ENCODE measurements at places on chromosomes 5 and 9.
A peak's percentile ranks its signal among the peaks of the same experiment; 100 is the strongest.

GRCh38 chr5:119373449-119373858 is 17.6 kb downstream of the TNFAIP8 start:
- DNase-seq, result no peak

DNA sequence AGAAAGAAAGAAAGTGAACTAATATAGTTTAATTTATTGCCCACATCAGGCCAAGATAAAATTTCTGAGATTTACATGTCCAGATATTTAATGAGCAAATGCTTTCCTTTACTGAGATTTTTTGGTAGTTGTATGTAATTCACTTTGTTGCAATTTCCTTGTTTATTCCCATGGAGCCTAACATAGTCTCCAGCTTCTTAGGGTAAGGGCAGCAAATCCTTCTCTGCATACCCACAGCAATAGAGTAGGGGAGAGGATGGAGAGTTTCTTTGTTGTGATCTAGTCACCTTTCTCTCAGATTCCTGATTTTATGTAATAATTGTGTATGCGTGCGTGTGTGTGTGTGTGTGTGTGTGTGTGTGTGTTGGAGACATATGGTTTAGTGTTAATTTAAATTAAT is 51.6 kb upstream of the DPYSL3 start:
- DNase-seq, result no peak

DNA sequence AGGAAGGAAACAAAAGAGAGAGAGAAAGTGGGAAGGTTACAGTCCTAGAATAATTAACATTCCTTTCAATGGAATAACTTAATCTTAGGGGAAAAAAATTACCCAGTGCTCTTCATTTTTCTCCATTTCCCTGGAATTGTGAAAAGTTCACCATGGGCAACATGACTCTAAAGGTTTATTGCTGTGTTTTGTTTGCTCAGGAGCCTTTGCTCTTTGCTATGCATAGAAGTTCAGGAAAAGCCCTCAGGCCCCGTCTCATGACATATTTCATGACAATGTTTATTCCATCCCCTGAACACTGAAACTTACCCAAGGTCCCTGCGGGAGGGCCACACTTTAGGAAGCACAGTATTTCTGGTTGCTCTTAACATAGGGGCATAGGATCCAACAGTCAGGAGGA is 9.8 kb upstream of the CTSL start:
- no peak for DNase-seq

DNA sequence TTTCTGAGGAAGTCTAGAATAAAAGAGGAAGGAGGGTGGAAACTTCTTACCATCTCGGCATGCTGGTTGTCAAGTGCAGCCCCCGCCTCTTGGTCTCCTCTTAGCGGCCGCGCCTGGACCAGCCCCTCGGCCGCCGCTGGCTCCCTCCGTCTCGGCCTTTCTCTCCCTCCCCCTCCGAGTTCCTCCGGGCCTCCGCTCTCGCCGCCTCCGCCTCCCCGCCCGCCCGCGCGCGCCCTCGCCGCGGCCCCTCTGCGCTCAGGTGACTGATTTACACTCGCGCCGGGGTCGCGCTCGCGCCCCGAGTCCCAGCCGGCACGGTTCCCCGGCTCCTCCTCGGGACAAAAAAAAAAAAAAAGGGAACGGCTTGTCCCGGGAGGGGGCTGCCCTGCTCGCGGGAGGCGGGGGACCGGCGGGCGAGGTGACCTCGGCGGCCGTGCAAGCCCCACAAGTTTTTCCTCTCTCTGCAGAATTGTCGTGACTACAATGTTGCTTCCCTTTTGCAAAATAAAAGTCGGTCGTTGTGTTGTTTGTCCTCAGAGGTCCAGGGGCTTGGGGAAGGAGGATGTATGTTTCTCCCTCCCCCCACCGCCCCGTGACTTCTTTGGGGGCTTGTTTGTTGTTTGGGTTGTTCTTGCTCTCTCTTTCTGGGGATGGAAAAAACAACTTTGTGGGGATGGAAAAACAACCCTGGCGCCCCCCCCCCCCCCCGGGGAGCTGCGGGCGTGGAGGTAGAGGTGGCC is at the start of gene BNC2:
BNC2 (minus strand) TSS at position 75 of the 740 bp plus-strand sequence; CDS start at position 53, 22 bp downstream.
- DNase-seq, result peak; percentile 13

DNA sequence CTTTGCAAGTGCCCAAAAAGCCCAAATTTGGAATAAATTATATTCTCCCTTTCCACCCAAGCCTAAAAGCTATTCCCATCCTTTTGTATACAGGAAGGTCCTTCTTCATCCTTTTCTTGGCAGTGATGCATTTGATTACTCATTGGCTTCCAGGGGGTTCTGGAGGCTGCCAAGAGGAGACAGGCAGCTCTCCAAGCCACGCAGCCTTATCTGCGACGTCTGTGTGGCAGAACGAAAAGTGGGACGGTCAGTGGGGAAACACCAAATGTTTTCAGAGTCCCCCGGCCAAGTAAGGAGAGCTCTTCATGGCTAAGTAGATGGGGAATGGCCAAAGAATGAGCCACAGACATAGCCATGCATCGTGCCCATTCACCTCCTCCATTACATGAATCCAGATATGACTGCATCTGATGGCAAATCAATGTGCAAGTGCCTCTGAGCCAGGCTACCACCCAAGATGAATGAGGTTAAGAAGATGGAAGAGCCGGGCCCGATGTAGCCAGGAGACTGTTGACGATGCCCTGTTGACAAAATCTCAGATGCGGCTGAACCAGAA is 12.1 kb downstream of the ADAM19 start:
- DNase-seq, result peak; percentile 86

DNA sequence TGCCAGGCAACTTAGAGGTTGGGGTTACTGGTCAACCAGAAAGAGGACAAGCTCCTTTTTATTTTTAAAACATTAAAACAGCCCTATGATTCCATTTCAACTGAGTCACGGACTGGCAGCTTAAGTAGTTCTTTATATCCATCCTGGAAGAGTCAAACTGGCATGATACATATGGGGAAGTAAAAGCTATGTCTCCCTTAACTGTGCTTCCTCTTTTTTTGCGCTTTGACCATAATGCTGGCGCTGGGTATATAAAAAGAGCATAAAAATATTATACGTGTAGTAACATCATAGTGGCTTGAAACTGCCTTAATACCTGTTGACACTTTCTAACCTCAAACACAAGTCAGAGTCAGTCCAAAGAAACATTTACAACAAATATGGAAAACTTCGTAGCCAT is 274.4 kb downstream of the CSNK1G3 start:
- no peak for DNase-seq
